T-helper 1 cell (primary cell): ENCODE measurements at places on chromosomes 5 and 9.

- no peak for DNase-seq
These were observed 104.7 kb downstream of the ISL1 start for GRCh38 chr5:51487952-51488351.

DNA sequence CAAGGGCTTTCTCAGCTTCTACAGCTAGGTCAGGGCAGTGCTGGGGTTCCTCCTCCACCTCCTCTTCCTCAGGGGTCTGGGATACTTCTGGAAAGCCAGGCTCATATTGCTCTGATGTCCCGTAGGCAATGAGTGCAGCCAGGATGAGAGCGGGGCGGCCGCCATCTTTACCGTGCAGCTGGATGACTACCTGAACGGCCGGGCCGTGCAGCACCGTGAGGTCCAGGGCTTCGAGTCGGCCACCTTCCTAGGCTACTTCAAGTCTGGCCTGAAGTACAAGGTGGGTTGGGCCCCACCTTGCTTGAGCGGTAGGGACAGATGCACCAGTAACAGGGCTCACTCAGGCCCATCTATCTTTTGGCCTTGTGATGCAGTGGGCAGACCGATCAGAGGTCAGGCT is 34.8 kb downstream of the GSN start:
- no peak for DNase-seq

- no peak for DNase-seq
These were observed 389.1 kb downstream of the ENC1 start for GRCh38 chr5:74251141-74252035.

DNA sequence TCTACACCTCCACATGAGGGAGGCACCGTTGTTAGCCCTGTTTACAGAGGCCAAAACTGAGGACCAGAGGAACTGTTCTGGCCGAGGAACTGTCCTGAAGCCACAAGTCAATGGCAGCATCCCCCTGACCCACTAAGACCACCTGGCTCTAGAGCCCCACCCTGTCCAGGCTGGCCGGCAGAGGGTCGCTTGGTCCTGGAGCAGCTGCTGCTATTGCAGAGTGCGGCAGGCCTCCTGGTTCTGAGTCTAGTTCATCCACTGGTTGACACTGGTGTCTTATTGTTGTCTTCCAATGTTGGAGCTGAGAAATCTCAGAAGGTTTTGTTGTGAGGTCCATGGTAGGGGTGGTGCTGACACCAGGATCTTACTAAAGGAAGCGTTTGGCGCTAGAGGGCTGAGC is 26.6 kb upstream of the ANGPTL2 start:
- DNase-seq: no peak

DNA sequence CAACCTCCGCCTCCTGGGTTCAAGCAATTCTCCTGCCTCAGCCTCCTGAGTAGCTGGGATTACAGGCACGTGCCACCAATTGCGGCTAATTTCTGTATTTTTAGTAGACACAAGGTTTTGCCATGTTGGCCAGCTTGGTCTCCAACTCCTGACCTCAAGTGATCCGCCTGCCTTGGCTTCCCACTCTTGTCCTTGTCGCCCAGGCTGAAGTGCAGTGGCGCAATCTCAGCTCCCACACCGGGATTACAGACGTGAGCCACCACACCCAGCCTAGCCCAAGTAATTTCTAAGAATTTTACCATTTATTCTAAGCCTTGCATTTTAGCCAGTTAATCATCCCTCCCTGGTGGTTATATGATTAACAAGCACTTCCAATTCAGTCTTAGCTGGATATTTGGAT is 11.0 kb downstream of the NAIP start:
- no peak for DNase-seq

DNA sequence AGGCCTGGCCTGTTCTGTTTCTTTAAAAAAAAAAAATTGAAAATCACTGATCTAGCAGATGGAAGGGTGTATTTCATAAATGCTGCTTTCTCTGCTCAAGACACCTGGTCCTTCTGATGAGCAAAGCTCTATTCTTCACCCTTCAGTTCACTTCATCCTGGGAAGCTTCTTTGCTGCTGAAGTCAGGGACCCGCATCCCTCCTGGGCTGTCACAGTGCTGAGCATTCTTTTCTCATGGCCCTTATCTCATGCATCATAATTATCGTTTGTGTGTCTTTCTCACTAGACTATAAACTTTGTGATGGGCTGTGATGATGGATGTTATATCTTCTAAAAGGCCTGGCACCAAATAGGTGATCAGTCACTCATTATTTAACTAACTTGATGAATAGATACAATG is 461.0 kb downstream of the GADD45G start:
- DNase-seq: no peak

DNA sequence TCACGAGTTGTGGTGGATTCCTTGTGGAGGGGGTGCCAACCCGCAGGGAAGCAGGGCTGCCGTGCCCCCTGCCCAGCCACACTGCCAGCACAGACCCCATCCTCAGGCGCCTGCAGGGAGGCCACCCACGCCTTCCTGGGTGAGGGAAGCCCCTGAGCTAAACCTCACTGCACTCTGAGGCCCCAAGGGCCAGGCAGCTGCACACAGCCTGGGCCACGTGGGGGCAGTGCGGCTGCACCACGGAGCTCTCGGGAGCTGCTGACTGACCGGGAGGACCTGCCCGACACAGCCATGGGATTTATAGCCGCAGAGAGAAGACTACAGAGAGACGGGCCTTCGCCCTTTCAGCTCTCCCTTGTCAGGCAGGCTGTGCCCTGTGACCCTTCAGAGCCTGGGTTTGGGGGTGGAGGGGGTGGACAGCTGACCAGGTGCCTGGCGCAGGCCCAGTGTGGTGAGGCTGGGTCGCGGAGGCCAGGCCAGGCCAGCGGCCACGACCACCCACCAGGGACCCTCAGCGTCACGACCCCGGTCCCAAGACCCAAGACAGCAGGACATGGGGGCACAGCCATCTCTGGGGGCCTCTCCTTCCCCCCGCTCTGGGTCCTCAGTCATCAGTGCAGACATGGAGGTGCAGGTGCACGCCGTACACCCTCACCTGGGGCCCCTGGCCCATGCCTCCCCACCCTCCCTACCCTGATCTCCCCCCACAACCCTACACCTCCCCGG is 4.3 kb upstream of the AHRR start:
- DNase-seq: peak; percentile 65

DNA sequence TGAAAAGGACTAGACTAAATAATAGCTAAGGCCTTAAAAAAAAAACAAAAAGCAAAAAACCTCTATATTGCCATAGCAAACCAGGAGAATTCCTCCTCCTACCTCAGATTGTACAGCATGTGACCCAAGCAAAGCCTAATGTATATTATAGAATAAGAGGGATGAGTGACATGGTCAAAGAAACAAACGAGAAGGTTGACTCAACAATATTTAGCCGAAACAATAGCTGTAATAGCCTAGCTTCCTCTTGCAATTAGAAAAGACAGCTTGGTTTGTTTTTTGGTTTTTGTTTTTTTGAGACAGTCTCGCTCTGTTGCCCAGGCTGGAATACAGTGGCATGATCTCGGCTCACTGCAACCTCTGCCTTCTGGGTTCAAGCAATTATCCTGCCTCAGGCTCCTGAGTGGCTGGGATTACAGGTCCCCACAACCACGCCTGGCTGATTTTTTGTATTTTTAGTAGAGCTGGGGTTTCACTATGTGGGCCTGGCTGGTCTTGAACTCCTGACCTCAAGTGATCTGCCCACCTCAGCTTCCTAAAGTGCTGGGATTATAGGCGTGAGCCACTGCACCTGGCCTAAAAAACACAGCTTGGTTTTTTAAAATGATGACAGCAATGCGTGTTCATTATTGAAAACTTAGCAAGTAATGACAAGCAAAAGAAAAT is 5.6 kb downstream of the NLN start:
- no peak for DNase-seq
